Tongue (tissue), 3 donors: ENCODE measurements at places on chromosomes 2 and 18. TPM values are rescaled to one million over a fixed set of nuclear protein-coding genes. Genes with fewer than 3 reads are reported as not detected.
A peak's percentile ranks its signal among the peaks of the same experiment; 100 is the strongest.

TTR gene
- total RNA-seq, result not detected

COL3A1 gene
- 6,407 TPM for total RNA-seq

ZDBF2 gene
- total RNA-seq, result 38.6 TPM

HOXD13 gene
- total RNA-seq, result not detected

FAM237A gene
- total RNA-seq, result not detected

ICA1L gene
- 24.8 TPM for total RNA-seq

SDC1 gene
- total RNA-seq, result 44.2 TPM

ITGAV gene
- total RNA-seq, result 117 TPM

NXPH2 gene
- total RNA-seq, result 15.7 TPM

ALPG gene
- total RNA-seq, result not detected

- no peak for DNase-seq
Observed at GRCh38 chr2:61042807-61043206, 22.9 kb upstream of the SANBR start.

DNA sequence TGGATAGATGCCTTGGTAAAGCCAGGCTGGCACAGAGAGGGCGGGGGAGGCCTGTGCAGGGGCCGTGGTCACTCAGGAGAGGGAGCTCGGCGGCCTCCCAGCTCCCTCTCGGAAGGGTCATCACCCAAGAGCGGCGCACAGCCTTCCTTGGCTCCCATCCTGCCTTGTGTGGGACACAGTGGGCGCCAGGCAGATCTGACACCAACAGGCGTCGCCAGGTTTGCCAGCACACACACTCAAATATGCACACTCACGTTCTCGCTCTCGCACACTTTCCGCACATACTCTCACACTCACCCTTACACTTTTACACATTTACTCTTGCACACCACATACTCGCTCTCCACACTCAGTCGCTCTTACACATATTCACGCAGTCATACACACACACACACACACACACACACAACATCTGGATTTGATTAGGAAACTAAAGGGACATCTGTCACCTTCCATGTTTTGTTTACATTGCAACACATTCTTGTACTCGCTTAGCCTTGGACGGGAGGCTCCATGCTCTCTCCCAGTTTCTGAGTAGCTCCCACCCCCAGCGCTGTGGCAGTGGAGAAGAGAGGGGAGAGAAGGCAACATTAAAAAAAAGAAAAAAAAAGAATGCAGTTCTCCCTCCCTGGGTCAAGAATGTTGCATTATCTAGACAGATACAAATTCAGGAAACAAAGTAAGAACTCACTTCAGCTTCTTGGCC is 10.5 kb downstream of the CHMP1B start:
- no peak for DNase-seq

DNA sequence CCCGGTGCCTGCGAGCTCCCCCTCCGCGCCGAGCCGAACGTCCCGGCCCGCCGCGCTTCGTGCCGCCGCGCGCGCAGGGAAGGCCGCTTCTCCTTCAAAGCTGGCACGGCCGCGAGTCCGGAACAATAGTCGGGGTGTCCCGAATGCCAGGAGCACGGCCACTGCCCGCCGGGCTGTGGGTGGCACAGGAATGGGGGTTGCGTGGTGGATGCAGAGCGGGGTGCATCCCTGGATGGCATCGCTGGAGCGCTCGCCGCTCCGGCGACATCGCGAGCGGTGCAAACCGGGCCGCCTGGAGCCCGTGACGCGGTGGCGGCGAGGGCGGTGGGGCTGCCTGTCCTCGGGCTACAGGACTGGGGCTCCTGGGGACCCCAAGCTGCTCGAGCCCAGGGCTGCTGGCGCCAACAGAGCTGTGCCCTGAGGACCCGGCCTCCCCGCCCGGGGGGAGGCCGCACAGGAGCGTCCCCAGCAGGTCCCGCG is 1.1 kb upstream of the SATB2 start:
- DNase-seq, result no peak

- no peak for DNase-seq
Observed at GRCh38 chr2:133541376-133541775, 26.9 kb downstream of the NCKAP5 start.

DNA sequence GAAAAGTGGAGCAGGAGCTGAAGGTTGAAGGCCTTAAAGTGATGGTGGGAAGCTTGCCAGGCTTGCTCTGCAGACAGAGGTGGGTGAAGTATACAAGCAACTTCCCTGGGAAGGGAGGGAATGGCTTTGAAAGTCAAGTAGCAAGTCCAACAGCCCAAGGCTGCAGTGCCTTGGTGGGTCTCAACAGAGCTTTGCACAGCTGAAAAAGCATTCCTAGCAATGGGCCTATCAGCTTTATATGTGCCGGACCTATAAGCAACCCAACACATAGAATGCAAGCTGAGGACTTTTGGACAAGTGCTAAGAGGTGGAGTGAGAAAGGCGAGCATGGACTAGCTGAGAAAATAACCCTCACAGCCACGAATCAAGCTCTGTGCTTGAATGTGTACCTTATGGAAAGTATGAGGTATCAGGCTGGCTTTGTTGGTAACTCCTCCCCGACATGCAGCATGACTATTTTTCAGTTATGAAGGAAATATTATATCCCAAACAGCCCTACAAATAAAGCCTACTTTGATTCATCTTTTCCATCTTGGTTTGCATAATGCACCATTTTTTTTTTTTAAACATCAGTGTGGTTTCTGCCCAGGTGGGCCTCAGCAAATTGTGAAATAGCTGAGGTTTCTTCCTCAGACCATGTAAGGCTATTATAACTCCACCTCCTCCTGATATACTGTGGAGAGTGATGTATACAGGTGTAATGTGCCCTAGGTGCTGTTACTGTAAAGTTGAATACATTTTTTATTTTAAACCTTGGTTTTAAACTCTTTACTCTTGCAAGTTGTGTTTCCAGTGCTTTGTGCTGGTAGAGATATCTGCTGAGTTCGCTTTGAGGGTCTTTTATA is 241.4 kb upstream of the CXCR4 start:
- no peak for DNase-seq

DNA sequence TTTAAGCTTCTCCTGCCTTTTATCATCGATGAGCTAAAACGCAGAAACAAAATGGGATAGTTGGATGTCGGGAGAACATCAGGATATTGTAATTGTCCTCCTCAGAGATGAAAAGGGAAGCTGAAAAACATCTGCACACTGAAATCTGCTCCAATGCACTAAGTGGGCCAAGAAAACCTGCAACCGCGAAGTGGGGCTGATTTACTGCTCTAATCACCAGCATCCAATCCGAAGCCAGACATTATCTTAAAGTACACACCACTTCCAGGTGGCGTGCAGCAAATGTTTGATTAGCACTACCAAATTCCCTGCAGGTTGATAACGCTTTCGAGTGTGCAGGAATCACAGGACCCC is 230.3 kb upstream of the SLC14A2 start:
- peak; percentile 81 for DNase-seq

DNA sequence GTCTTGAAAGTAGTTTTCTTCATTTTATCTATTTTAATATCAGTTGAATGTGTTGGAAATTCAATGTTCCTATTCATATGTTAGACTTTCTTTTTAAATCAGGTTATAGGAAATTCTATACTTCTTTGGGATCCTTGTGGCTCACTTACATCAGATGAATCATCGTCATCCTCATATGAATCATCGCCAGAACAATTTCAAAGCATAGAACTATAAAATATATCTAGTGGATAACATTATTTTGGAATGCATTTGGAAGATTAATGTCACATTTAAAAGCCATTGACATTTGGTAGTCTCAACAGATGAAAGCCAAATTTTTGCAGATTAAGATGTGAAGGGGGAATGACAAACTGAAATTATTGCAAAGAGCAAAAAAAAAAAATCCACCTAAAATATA is 94.1 kb downstream of the FAM161A start:
- DNase-seq, result no peak

- no peak for DNase-seq
Observed at GRCh38 chr18:50633992-50634391, 74.1 kb downstream of the MAPK4 start.

- peak; percentile 65 for DNase-seq
Observed at GRCh38 chr18:9653390-9653789, 39.0 kb upstream of the PPP4R1 start.

DNA sequence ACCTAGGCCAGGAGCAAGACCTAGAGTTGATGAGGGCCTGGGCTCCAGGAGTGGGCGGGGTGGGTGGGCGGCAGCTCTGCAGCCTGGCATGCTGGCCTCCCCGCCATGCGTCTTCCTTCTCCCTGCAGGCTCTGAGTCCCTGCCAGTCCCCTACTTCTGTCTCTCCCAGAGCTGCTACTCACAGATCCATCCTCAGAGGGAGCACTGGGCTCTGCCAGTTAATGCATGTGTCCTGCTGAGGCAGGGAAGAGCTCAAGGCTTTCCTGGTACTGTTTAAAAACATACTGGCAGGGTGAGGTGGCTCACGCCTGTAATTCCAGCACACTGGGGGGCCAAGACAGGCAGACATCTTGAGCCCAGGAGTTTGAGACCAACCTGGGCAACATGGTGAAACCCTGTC is 38.7 kb upstream of the EDAR start:
- no peak for DNase-seq

- DNase-seq, result no peak
Observed at GRCh38 chr2:129922571-129923264, 56.7 kb upstream of the RAB6C start.

- no peak for DNase-seq
Observed at GRCh38 chr18:28432339-28432738, 255.4 kb upstream of the CDH2 start.

GRCh38 chr2:235048549-235048948 is 96.7 kb downstream of the SH3BP4 start:
- DNase-seq, result peak; percentile 56

- no peak for DNase-seq
Observed at GRCh38 chr18:43671431-43671830, 394.1 kb upstream of the SYT4 start.

DNA sequence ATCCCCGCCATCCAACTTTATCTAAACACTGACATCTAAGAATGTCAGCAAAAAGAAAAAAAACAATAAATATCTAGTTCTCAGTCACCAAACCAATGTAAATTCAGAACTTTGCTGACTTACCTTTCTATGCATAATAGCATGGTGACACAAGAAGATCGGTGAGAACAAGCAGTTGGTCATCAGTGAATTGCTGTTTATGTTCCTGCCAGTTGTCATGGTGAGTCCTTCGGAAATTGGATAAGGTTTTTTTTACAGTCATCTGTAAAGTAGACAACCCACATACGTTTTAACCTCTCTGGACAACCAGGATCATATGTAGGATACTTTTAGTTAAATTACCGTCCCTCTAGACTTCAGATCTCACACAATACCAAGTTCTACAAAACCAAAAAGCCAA is 6.2 kb upstream of the GPR75 start:
- no peak for DNase-seq

DNA sequence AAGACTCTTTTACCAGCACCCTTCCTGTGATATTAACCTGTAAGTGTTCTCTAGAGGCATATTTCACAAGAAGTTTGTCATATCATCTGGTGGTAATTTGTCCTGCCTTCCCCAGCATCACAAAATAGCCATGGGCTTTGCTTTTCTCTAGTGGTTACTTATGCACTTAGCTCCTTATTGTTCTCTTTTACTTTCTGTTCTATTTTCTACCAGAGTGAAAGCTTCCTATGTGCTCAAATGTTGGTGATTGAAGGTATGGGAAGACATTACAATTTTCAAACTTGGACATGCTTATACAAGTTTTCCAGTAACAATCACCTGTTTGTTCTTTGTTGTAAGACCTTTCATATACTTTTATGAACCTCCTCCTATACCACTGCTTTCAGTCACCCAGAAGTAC is 87.0 kb upstream of the KCNH7 start:
- no peak for DNase-seq

GRCh38 chr2:106944215-106944614 is 58.2 kb upstream of the ST6GAL2 start:
- no peak for DNase-seq

- DNase-seq, result no peak
Observed at GRCh38 chr2:174072069-174072468, 106.9 kb upstream of the SP3 start.

- peak; percentile 50 for DNase-seq
Observed at GRCh38 chr18:53567929-53568574, 656.4 kb downstream of the MBD2 start.

DNA sequence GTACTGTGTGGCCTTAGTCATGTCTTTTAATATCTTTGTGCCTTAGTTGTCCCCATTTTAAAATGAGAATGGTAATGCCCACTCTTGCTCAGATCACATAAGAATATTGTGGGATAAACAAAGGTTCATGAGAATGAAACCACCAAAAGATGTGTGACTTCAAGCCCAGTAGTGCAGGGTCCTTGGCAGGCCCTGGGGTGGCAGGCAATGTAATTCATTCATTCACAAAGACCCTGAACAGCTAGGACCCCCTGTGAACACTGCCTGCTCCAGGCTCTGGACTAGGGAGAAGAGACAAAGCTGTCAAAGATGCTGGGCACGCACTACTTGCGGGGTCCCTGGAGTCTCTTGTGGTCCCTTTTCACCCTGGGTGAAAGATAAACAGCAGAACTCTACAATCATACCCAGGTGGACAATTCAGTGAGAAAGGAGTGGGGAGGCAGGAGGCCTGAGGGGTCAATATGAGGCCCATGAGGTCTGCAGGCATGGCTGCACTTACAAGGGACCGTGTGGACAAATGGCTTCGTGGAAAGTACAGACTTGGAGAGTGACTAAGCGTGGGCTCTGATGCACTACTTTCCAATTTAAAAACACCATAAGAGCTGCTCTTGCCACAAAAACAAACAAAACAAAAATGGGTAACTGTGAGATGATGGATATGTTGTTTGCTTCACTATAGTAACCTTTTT is 136.1 kb downstream of the SMAD7 start:
- DNase-seq, result no peak

GRCh38 chr2:221680548-221680947 is 108.4 kb upstream of the EPHA4 start:
- DNase-seq, result no peak

GRCh38 chr2:176138526-176138922 is 9.0 kb downstream of the HOXD8 start:
- DNase-seq, result no peak

- DNase-seq, result no peak
Observed at GRCh38 chr2:99725820-99726219, 236.0 kb upstream of the REV1 start.

GRCh38 chr2:203016716-203017115 is 2.0 kb downstream of the NBEAL1 start:
- DNase-seq, result no peak

GRCh38 chr2:16722677-16723076 is 57.0 kb upstream of the CYRIA start:
- DNase-seq, result no peak

GRCh38 chr2:34098256-34098655 is 499.2 kb upstream of the FAM98A start:
- DNase-seq, result no peak

GRCh38 chr2:195659982-195660890 is 3.2 kb downstream of the SLC39A10 start:
- DNase-seq, result peak; percentile 88

- peak; percentile 93 for DNase-seq
Observed at GRCh38 chr2:231613663-231614558, 21.2 kb downstream of the TEX44 start.

DNA sequence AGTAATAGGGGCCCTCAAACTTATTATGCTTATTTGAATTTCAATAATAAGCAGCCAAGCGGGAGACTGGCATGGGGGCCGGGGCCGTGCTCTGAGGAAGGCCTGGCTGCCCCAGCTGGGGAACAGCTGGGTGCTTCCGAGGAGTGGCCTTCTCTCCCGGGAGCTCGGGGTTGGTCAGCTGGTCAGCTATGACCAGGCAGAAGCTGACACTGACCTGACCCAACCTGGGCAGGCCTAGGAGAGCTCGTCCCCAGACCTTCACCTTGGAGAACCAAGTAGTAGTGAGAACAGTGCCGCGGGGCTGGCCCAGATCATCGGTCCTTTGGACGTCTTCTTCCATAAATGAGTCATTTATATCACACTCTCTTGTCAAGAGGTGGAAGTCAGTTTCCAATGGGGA is 36.1 kb downstream of the RRM2 start:
- no peak for DNase-seq

GRCh38 chr2:180240774-180241173 is 233.7 kb upstream of the CWC22 start:
- no peak for DNase-seq
